ENCODE measurements at places on chromosomes 6 and 20.

GRCh38 chr20:37390503-37390890, 44.6 kb downstream of the SRC start:
- DNase-seq, result no peak

DNA sequence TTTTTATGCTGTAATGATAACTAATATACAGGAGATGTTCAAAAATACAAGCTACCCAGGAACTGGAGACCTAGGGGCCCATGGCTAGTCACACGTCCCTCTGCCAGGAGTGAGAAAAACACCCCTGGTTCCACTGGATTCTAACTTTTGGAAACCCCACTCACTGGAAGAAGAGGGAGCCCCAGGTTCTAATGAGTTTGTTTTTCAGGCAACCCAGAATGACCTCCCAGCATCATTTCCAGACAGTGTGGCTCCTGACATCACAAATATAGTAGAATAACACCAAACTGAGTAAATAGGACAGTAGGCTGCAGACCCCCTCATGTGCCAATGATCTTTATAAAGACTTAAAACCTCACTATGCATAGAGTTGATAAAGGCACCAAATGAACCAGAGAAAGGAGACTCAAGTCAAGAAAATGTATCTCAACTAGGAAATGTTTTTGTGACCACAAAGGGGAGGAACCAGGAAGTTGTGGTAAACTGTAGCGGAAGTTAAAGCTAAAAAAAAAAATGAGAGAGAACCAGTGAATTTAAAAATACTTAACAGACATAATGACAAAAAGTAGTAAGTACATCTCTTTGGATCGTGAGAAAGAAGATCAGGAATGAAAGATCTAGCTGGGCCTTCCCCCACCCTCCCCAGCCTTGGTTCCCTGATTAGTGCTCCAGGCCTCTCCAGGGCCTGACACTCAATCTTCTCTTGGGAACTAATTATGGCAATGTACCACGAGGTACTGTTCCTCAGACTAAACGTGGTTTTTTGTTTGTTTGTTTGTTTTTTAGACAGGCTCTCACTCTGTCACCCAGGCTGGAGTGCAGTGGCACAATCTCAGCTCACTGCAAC, 19.8 kb downstream of the HLA-E start:
- DNase-seq, result no peak

DNA sequence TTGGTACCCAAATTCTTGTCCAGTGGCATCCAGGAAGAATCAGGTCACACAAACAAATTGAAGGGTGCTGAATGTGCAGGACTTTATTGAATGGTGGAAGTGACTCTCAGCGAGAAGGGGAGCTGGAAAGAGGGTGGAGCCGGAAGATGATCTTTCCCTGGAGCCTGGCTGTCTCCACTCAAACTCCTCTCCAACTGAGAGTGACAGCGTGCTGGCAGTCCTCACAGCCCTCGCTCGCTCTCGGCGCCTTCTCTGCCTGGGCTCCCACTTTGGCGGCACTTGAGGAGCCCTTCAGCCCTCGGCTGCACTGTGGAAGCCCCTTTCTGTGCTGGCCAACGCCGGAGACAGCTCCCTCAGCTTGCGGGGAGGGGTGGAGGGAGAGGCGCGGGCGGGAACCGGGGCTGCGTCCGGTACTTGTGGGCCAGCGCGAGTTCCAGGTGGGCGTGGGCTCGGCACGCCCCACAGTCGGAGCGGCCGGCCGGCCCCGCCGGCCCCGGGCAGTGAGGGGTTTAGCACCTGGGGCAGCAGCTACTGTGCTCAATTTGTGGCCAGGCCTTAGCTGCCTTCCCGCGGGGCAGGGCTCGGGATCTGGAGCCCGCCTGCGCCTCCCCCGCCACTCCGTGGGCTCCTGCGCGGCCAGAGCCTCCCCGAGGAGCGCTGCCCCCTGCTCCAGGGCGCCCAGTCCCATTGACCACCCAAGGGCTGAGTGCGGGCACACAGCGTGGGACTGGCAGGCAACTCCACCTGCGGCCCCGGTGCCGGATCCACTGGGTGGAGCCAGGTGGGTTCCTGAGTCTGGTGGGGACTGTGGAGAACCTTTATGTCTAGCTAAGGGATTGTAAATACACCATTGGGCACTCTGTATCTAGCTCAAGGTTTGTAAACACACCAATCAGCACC, 26.7 kb upstream of the MBOAT1 start:
- DNase-seq, result no peak

GRCh38 chr6:14224359-14225103, 107.0 kb downstream of the CD83 start:
- DNase-seq, result no peak

DNA sequence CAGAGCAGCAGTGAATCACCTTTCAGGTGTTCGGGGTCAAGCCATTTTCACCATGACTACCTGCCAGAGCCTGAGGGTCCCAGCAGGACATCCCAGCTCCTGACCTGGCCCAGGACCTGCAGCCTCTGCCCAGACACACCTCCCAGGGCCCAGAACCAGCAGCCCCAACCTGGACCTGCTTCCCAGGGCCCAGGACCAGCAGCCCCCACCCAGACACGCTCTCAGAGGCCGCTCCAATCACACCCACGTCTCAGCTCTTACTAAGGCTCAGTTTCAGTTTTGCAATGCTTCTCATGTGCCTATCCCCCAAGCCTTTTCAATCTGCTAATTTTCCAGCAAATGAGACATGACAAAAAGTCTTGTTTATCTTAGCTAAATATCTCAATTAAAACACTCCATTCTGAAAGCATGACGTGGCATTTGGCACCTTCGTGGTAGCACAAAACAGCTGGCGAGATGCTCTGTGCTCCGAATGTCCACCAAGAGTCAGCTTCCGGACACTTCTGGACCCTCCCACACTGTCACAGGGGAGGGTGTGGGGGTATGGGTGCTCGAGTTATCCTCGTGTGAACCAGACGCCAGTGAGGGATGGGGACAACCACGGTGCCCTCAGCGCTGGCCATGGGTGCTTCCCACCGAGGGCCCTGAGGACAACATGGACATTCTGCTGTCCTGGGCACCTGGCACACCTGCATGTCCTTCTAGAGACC, 253.2 kb downstream of the DLL1 start:
- no peak for DNase-seq

DNA sequence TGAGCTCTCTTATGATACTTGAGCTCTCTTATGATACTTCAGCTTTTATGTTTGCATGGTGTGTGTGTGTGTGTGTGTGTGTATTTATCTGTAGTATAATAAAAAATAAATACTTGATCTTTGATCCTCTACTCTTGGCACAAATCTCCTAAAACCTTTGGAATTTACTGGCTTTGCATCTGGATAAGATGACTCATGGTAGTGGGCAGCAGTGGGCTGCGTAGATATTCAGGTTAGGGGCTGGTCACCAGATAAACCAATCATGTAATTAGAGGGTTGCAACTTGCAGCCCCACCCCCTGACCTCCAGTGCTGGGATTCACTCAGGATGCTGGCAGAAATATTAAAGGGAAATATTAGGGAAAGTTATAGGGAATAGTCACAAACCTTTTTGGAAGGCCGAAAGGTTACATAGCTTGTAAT, 151.9 kb upstream of the COL21A1 start:
- DNase-seq, result no peak

- no peak for DNase-seq
Observed at GRCh38 chr6:21995318-21995717, 301.5 kb downstream of the PRL start.

DNA sequence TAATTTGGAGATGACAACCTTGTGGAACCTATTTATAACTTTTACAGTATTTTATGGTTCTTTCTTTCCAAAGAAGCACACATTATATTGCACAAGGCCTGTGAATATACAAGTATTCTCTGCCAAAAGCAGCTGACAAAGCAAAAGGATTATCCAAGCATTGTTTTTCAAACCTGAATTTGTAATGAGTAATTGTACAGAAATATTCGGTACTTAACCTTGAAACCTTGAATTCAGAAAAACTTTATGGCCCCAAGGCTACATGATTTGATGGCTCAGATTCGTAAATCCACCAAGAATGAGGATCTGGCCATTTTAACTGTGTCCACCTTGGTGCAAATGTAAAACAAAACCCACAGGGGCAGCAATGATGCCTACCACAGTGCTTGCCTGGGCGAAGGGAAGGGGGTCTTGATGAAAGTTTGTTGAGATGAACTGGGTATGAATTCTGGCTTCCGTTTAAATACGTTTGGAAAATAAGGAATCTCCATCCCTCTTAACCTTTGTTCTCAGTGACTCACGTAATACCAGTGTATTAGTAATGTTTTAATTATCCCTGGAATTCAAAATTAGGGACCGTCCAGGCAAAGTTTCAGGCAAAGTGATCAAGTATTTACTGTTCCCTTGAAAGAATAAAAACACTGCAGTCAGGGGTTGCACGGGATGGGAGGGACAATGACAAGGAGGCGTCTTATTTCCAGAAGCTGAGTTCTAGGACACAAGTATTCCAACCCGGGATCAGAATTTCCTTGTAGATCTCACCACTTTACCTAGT, 2.7 kb upstream of the RBM24 start:
- DNase-seq, result no peak

GRCh38 chr6:84253380-84253779, 25.9 kb upstream of the CEP162 start:
- DNase-seq, result no peak

DNA sequence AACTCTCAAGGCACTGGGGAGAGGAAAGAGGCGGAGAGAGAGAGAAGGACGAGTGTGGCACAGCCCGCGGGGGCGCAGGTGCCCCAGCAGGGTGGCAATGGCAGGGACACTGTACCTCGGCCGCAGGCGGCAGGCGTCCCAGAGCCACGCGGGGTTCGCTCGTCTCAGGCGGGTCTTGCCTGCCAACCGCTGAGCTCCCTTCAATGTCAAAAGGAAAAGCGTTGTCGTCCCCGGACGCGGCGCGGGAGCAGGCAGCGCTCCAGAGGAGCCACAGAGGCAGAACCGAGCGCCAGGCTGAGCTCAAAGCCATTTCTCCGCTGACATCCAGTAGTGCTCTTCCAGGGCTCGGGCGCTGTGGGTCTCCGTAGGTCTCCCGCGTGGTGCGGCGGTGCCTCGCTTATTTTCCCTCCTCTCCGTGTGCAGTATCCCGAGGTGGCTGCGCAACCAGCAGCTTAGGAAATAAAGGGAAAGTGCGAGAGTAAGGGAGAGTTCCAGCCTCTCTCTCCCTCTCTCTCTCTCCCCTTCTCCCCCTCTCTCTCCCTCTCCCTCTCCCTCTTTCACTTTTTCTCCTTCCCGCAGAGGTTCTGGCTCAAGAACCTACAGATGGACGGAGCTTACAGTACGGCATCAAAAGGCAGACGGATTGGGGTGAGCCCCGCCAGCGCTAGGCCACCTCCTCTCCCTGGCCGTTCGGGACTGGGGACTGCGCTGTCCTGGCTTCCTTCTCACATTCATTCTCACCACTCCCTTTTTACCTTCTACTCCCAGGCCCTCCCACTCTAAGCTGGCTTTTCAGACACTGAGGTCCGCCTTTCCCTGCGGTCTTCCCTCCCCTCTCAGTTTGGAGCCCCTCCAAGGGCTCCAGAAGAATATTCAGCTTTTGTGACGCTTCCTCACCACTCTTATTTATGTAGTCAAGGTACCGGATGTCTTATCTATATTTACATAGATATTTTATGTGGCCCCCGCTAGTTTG, at the start of gene LAMA4:
TSS of gene LAMA4 (minus strand) at position 727 of the 976 bp plus-strand sequence. CDS start at position 310, 417 bp downstream.
- peak; percentile 15 for DNase-seq

GRCh38 chr6:53458105-53458866, 86.6 kb downstream of the GCLC start:
- DNase-seq, result no peak

DNA sequence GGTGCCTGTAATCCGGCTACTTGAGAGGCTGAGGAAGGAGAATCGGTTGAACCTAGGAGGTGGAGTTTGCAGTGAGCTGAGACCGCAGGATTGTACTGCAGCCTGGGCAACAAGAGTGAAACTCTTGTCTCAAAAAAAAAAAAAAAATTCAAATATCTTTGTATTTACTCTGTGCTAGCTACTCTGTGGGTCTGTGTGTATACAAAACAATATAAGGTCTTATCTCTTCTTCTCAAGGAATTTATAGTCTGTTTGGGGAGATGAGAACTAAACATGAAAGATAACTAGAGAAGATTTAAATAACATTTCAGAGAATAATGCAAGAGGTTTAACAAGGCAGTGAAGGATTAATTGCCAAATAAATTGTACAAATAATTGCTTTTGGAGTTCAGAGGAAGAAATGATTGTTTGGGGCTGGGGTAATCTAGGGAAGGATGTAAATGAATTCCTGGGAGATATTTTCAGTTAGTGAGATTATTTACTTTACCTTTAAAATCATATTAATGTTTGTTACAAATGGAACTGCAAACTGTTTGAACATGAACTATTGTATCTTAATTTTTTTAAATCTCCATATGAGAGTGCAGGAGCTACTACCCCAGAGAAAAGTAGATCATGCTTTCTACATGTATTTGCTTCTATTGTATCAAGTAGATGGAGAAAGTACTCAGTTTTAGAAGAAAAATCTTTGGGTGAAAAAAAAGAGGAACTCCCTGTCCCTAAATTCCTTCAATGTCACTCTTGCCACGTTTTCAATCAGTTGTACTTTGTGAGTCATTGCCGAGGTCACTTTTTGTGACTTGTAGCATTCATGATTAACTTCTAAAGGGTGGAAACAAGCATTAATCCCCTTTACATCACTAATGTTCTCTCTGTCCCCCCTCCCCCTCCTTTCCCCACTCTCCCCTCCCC, 39.0 kb downstream of the NCOA3 start:
- DNase-seq, result no peak

DNA sequence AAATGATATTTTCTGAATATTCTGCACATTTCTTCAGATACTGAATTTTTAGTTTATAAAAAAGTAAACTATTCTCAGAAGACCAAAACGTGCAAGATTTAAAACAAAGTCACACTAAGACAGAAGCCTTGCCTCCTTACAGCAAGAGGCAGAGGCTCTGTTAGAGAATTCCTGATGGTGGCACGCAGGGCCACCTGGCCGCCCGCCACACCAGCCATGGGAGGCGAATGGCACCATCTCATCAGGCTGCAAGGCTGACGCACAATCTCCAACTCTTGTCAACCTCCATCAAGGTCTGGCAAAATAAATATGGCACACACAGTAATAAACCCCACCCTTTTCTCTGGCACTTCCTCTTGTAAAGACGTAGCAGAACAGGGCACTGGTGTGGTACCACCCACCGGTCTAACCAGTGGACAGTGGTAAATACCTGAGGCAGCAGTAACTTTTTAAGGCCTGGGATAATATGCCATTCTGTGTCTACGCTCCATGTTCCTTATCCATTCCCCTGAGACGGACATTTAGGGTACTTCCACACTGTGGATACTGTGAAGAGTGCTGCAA, 111.4 kb downstream of the WDR27 start:
- DNase-seq, result no peak

- DNase-seq, result no peak
Observed at GRCh38 chr6:44967481-44967880, 360.6 kb upstream of the RUNX2 start.
